GM12878 (cell line): ENCODE measurements at places on chromosomes 1 and 21. TPM values are rescaled to one million over a fixed set of nuclear protein-coding genes. Genes with fewer than 3 reads are reported as not detected.

The CFHR3 gene
- not detected in 2 replicates for total RNA-seq

The S100A5 gene
- total RNA-seq = 0.45 and 0.49 TPM in 2 replicates

The FAM177B gene
- total RNA-seq = not detected in 2 replicates

The C1orf74 gene
- 3.4 and 3.5 TPM in 2 replicates for total RNA-seq

The INKA2 gene
- 4.7 and 5.1 TPM in 2 replicates for total RNA-seq

The UBE2U gene
- total RNA-seq = not detected in 2 replicates
